ENCODE measurements at places on chromosomes 6 and 20.
A peak's percentile ranks its signal among the peaks of the same experiment; 100 is the strongest.

DNA sequence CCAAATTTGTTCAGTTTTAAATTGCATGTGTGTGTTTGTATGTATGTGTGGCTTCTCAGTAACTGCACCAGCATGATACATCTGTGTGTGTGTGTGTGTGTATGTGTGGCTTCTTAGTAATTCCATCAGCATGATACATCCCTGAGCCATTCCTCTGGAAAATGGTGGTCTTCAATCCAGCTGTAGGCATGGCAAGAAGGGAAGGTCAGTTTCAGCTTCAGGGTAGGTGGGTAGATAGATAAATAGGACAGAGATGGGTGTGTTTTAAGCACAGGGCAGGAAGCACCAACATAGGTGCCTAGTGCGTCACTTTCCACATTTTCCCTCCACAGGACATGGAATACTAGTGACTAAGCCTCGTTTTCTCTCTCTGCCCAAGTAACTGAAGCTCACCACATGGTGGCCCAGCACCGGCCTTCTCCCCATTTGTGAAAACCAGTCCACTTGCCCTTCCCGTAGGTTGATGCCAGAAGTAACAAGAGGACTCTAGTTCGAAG lies 82.9 kb downstream of the RPP40 start:
- no peak for DNase-seq

GRCh38 chr6:67391955-67392354 lies 1243.1 kb upstream of the ADGRB3 start:
- DNase-seq = no peak

DNA sequence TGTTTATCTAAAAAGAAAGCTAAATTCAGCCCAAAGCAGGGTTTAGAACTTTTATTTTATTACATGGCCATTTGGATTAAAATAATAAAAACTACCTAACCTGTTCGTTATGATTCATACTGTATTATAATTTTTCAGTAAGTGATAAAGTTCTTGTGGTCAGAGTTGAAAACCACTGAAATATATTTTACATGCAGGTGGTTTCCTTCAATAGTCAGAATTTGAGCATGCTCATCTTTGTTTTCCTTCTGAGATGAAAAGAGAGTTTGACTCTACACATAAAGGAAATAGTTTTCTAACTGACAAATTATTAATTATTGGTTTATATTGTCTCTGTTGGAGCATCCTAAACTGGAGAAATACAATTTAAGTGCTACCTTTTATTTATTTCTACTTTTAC lies 114.0 kb upstream of the FKBP1C start:
- DNase-seq = no peak

GRCh38 chr6:142318714-142319113 lies 16.9 kb downstream of the ADGRG6 start:
- no peak for DNase-seq

DNA sequence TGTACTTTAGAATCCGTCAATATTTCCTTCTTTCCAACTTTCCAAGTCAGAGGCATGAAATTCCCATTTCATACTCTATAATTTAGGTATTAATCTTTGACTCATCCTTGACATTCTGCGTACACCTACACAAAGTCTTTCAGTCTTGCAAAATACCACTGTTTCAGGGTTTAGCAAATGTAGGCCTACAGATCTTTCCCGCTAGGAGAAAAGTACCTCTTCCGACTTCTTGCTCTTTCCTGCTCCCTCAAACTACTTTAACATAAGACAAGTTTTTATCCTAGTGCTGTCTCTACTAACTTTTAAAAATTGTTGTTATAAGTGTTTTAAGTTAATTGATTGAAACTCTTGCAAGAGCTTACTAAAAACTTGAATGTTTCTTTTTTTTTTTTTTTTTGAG lies 18.3 kb upstream of the PHACTR1 start:
- no peak for DNase-seq

DNA sequence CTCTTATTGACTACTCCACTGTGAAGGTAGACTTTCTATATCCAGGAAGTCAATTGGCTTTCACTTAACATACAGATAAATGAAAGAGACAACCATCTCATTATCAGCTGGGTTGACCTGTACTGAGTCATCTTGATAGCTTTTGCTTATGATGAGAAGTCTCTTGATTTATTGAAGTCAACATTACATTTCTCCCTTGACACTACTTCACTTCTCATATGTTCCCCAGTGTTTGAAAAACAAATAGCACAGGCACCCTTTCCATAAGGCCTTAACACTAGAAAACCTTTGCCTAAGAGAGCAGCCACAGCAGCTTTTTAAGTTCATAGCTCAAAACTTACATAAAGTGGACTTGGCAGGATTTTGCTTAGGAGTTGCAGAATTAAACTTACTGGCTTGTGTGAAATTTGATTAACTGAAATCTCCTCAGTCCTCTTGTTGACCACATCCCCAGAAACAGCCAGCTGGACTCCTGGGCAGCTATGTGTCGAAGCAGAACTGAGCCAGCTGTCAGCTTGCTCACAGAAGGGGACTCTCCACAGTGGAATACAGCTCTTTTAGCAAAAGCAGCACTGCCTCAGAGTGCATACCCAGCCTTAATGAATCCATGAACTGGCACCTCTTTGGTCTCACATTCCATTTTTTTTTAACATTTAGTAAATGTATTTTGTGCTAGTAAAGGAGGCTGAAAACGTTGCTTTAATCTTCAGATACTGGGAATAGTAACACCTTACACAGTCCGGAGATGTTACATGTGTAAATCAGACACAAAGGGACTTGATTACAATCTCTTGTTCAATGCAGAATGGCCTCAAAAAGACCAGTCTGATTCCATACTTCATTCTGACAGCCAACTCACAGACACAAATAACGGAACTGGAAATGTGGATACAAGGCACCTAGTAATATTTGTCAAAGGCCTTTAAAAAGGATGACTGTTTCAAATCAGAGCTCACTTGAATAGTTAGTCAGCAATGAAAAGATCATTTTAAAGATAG lies 1532.7 kb downstream of the HACE1 start:
- no peak for DNase-seq

DNA sequence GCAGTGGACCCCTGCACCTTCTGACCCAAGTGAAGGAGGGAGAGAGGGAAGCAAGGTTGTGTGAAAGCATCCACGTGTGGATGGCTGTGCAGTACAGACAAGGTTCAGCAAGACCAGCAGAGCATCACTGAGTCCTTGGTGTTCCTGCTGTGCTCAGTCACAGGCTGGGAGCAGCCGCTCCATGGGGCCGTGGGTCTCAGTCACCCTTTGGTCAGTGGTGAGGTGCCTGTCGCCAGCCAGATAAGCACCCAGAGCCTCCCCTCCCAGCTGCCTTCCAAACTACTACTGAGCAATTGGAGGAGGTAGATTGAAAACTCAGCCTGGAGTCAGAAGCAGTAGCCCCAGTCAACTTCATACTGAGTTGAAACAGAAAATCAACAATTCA lies 218.9 kb downstream of the SLC24A3 start:
- no peak for DNase-seq

DNA sequence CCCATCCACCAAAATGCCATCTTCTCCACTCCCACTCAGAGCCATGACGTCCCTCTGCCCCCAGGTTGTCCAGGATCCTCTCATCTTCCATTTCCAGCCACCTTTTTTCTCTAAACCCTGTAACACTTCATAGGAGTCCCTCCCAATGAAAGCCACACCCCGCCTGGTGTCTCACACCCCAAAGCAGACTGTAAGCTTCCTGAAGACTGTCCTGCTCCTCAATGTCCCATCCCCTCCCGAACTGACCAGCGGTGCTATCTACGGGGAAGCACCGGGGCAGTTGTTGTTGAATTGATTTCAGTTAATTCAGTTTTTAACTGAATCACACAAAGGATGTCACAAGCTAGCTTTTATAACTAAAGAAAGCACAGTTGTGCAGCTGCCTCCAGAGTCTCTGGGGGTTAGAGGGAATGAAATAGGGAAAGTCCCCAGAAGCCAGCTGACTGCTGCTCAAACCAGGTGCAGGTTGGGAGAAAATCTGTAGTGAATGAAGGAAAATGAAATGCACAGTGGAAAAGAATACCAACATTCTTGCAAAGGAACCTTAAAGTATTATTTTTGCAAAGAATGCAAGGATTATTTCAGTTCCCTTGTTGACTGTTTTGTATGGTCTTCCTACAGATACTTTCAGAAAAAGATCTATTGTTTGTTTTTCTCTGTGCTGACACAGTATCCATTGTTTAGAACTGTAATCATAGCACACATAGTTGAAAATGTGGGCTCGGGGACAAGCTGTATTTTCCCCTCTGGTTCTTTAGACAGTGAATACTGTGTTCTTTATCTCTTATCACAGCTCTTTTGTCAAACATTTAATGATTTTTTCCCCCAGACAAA lies 222.6 kb upstream of the QKI start:
- DNase-seq = no peak

DNA sequence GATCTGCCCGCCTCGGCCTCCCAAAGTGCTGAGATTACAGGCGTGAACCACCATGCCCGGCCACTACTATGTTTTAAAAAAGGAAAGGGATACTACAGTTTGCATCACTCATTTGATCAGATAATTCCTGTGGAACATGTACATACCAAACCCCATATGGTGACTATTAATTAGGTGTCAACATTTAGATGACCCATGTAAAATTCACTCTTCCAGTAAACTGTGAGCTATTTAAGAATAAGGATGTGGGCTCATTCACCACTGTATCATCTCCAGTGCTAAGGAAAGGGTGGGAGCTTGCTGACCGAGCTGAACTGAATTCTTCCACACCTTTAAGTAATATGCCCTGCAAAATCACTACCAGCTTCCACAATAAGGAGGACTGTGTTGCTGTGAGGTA lies 127.5 kb downstream of the BTBD9 start:
- DNase-seq = no peak

GRCh38 chr20:32819992-32820697 lies 391 bp downstream of the MAPRE1 start:
- DNase-seq = peak; percentile 73
